ENCODE measurements at places on chromosomes 1 and 21.

GRCh38 chr1:204572923-204573922 is 57.0 kb downstream of the MDM4 start:
- H3K27ac ChIP-seq, result no peak overlapping the region
- H3K36me3 ChIP-seq, result no peaks in the 10 kb centered on the region
- no peaks in the 10 kb centered on the region for H3K4me1 ChIP-seq
- H3K4me3 ChIP-seq, result no peak overlapping the region
- no peaks in the 10 kb centered on the region for H3K27me3 ChIP-seq

GRCh38 chr1:55635856-55636255 is 420.7 kb upstream of the USP24 start:
- no peaks in the 10 kb centered on the region for H3K27me3 ChIP-seq
- no peak overlapping the region for H3K27ac ChIP-seq
- DNase-seq, result no peak
- H3K36me3 ChIP-seq, result no peaks in the 10 kb centered on the region
- no peaks in the 10 kb centered on the region for H3K4me1 ChIP-seq
- H3K4me3 ChIP-seq, result no peak overlapping the region

DNA sequence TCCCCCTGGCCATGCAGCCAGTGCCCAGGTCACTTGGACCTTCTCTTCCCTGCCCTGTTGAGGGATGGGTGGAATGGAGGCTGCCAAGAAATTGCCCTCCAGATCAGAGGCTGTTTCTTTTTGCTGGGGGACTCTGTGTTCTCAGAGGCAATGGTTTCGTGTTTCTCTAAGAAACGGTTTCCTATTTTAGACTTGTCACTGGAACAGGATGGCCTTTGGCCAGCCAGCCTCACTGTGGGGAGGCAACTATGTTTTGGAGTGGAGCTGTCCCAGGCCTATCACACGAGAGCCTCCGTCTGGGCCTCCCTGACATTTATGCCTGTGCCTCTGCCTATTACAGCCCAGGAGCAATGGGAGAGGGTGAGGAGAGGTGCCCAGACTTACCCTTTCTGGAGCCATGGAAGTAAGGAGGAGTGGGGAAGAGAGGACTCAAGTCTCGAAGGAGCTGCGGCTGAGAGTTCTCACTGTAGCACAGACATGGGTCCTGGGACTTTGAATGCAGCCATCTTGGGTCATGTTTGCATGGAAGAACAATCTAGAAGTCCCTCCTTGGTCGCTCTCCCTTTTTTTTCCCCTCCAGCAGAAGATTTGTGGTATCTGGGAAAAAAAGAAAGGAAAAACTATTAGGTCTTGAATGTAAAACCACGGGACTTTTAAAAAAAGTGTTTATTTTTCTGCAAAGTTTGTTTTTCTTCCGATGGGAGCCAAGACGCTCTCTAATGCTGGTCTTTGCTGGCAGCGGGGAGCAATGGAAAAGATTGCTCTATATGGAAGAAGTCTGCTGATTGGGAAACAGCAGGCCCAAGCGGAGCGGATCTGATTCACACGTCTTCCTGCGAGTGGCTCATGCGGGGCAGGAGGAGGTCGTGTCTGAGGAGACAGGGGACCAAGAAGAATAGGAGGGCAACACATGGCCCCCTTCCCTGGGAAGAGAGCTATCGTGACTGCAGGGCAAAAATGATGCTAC is 219.2 kb downstream of the FOXD2 start:
- DNase-seq, result peak; percentile 34
- peak overlapping the region; percentile 49 for H3K27ac ChIP-seq
- H3K4me3 ChIP-seq, result no peak overlapping the region
- no peaks in the 10 kb centered on the region for H3K4me1 ChIP-seq
- H3K27me3 ChIP-seq, result no peaks in the 10 kb centered on the region

DNA sequence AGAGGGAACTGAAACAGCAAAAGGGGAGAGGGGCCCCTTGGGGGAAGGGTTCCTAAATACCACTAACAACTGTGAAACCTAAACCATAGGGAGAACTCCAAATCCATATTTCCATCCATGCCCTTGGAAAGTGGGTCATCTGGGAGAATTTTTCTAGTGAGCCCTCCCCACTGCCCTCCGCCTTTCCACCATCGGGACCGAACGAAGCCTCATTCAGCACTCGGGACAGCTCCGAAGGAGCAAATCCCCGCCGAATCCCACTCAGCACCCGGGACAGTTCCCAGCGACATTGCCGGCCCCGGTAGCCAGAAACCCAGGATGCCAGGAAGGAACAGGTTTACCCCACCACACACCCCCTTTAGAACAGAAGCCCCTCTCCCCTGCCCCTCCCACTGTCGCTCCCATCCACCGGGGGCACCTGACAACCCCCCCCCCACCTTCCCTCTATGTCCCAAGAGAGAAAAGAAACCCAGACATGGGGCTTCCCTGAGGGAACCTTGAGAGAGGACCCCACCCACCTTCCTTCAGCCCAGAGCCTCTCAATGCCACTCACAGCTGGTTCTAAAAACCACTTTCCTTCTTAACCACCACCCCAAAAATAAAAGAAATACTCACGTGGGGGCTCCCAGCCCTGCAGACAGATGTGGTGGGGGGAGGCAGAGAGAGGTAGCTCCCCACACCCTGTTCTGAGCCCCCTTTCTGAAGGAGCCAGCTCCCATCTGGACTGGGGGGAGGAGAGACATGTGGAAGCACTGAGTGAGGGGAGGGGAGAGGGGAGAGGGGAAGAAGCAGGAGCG is 4.5 kb downstream of the DLGAP3 start:
- H3K27me3 ChIP-seq, result peaks cover 15% of the 10 kb centered on the region
- peak; percentile 20 for DNase-seq
- H3K27ac ChIP-seq, result no peak overlapping the region
- peaks cover 14% of the 10 kb centered on the region for H3K4me1 ChIP-seq

DNA sequence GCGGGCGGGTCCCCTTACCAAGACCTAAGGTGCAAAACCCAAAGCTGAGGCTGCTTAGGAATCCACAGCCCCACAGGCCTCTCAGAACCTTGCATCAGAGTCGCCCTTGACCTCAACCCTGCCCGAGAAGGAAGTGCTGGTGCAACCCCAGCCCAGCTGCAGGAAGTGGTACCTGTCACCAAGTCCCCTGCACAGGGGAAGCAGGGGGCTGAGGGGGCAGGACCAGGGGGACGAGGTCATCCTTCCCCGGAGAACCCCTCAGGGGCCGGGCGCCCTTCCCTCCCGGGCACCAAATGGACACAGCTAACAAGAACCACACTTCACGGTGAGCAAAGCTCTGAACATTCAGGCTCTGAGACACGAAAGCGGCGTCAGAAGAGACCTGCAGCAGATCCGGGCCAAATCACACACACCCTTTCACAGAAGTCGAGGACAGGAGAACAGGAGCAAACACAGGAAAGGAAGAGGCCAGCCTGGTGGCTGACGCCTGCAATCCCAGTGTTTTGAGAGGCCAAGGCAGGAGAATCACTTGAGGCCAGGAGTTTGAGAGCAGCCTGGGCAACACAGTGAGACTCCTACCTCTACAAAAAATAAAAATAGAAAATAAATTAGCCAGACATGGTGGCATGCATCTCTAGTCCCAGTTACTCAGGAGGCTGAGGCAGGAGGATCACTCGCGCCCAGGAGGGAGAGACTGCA is 6.4 kb downstream of the ITGB2 start:
- H3K27ac ChIP-seq, result no peak overlapping the region
- H3K4me3 ChIP-seq, result no peak overlapping the region
- no peak for DNase-seq
- no peaks in the 10 kb centered on the region for H3K4me1 ChIP-seq
- H3K36me3 ChIP-seq, result no peaks in the 10 kb centered on the region

GRCh38 chr1:185926588-185926987 is 192.4 kb downstream of the HMCN1 start:
- no peaks in the 10 kb centered on the region for H3K4me1 ChIP-seq
- no peaks in the 10 kb centered on the region for H3K27me3 ChIP-seq
- H3K36me3 ChIP-seq, result no peaks in the 10 kb centered on the region
- no peak for DNase-seq

DNA sequence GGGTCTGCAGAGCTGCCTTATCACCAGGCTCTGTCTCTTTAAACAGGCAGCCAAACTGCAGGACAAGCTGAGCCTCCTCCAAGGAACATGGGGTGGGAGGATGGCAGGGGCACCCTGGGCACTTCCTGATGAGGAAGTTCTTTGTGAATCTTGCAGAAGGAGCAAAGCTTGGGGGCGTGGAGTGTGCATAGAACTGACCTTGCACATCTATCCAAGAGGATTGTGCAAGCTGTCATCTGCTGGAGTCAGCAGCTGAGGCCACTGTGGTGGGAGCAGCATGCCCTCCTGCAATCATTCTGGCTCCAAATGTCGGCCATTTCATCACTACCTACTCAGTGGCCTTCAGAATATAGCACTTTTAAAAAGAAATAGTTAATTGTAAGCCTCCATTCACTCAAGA is 182.2 kb downstream of the AJAP1 start:
- no peak overlapping the region for H3K4me3 ChIP-seq
- no peaks in the 10 kb centered on the region for H3K4me1 ChIP-seq
- H3K27ac ChIP-seq, result no peak overlapping the region

DNA sequence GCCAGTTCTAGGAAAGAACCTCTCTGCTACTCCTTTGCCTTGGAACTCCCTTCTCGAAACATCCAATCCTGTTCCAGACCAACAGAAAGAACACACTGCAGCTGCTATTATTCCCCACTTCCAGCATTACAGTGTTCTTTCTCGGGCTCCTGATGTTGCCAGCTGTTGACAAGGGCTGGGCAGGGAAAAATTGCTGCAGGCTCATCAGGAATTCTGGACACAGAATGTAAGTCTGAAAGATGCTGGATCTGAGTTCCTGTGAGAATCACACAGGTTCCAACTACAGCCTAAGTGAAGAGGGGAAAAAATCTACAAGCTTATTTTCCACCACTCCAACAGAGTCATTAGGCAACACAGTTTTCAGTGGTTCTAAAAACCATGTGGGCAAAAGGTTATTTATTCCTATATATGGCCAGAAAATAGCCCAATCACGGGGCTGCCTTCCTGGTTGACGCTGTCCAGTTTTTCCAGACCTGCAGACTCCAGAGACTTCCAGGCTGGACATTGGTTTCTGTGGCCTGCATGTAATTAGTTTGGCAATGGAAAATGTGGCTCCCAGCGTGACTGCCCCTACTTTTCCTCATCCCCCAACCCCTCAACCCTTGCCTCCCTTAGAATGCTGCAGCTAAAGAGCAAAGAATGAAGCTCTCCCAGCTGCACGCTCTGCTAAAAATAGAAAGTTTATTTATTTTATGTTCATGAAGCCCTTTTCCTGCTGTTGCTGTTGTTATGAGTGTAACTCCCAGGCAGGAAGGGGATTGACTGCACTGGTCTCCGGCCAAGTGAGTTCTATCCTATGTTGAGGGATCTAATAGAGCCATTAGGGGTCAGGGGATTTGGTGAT is 8.3 kb upstream of the KIAA0040 start:
- H3K27ac ChIP-seq, result peak overlapping the region; percentile 68
- peak; percentile 26 for DNase-seq
- H3K36me3 ChIP-seq, result no peaks in the 10 kb centered on the region
- no peaks in the 10 kb centered on the region for H3K4me1 ChIP-seq
- no peak overlapping the region for H3K4me3 ChIP-seq
- no peaks in the 10 kb centered on the region for H3K27me3 ChIP-seq

GRCh38 chr21:43696214-43696613 is 22.7 kb upstream of the PDXK start:
- H3K27me3 ChIP-seq, result no peaks in the 10 kb centered on the region
- no peaks in the 10 kb centered on the region for H3K36me3 ChIP-seq
- DNase-seq, result no peak
- H3K27ac ChIP-seq, result no peak overlapping the region
- H3K4me3 ChIP-seq, result no peak overlapping the region

GRCh38 chr1:185316163-185317033 is 645 bp downstream of the IVNS1ABP start:
- peak overlapping the region; percentile 95 for H3K27ac ChIP-seq
- H3K36me3 ChIP-seq, result no peaks in the 10 kb centered on the region
- H3K27me3 ChIP-seq, result no peaks in the 10 kb centered on the region

All from uterus (tissue), 4 donors.